Inflammatory macrophage treated with lipopolysaccharide for 4 hours (primary cell): ENCODE measurements at places on chromosomes 5 and 9.

DNA sequence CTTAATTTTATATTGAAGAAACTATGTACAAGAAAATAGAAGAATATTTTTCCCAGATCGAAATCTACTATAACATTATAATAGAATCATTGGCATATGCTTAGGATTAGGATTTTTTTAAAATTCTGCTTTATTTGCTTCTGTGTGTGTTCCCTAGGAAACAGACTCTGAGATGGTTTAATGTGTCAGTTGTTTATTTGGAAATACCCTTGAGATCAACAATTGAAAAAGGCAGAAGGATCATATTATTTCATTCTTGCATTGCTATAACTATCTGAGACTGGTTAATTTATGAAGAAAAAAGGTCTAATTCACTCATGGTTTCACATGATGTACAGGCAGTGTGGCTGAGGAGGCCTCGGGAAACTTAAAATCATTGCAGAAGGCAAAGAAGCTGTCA lies 622.6 kb downstream of the PRR16 start:
- DNase-seq, result no peak

DNA sequence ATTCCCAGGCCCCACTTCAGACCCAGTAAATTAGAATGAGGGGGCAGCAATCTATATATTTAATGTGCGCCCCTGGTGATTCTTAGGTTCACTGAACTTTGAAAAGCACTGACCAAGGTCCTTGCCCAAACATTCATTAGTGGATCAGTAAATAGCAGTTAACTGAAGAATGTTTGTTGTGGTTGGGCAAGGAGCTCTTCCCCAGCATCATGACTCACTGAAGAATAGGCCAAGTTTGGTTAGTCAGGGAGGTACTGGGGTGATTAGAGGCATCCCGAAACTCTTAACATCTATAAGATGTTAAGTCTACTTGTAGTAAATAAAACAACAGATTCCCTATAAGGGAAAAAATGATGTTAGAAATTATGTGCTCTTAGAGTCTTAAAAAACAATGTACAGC lies 833 bp upstream of the MROH2B start:
- no peak for DNase-seq

GRCh38 chr5:32163785-32164184 lies 10.3 kb downstream of the GOLPH3 start:
- peak; percentile 54 for DNase-seq

GRCh38 chr5:78647351-78647818 lies 1.2 kb downstream of the LHFPL2 start:
- DNase-seq, result peak; percentile 28

DNA sequence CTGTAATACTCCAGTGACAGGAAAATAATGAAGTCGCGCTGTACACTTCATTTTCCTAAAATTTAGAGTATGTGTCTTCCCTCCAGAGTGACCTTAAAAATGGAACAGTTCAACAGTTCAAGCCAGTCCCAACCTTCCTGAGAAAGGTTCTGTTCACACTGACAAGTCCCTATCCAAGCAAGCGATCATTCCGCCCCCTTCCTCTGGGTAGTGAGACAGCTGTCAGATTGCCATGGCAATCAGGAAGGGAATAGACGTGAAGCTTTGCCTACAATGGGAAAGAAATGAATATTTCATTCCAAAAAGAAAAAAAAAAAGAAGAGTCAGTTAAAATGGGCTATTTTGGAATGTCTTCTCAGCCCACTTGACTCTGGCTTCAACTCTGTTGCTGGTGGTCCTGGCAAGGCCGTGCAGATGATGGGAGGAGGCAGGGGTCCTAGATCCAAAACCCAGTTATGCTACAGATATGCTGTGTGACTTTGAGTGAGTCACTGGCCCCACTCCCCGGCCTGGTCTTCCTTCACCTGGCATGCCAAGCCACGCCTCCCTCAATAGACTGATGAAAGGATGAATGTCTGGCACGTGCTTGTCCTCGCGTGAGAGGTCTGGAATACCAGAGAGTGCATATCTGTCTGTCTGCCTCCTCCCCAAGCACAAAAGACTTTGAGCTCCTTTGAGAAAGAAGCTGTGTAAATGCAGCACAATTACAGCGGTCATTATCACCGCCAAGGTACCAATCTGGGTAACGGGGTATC lies 165.8 kb upstream of the WWC1 start:
- no peak for DNase-seq

GRCh38 chr5:123856766-123857165 lies 344.8 kb downstream of the CSNK1G3 start:
- no peak for DNase-seq

- DNase-seq, result no peak
Measured at GRCh38 chr9:91159664-91160121, 202.0 kb downstream of the AUH start.

DNA sequence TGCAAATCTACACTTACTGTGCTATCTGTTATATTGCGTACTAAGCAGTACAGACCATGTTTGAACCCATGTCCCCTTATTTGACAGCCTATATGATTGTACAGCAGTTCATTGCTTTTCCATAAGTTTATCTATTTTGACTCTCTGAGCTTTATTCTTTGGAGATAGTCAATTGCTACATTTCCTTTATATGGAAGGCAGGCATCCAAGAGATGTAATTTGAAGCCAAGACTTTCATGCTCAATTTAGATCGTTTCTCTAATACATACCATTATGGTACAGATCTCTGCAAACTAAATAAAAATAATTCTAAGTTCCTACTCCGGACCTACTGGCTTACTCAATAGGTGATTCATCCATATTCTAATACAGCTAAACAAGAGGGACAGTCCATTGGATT lies 424.8 kb downstream of the TMEM38B start:
- no peak for DNase-seq

GRCh38 chr5:51517838-51518237 lies 134.6 kb downstream of the ISL1 start:
- DNase-seq, result no peak

GRCh38 chr5:35294976-35295375 lies 64.7 kb upstream of the PRLR start:
- no peak for DNase-seq

DNA sequence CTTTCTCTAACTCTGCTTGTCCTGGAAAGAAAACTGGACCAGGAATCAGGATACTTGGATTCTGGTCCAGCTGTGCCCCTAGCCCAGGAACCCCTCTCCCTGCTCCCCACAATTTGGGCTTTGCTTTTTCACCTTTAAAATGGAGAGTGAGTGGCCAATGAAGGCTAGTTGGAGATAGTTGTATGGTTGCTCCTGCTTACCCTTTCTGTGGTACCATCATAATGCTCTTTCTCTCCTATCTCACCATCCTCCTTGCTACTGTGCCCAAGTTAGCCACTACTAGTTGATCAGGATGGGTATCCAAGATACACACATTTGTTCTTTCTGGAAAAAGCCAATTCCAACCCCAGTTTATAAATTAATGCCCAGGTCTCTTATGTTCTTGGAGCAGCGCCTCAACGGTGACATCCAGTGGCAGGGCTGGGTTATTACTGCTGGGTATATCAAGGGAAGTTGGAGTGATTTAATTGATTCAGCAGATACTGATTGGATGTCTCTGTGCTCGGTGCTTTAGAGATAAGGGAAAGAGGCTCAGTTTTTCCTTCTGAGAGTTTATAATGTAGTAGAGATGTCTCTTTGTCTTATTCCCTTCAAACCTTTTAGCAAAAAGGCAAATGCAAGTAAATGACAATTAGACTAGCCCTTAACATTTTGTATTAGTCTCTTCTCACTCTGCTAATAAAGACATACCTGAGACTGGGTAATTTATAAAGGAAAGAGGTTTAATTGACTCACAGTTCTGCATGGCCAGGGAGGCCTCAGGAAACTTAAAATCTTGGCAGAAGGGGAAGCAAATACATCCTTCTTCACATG lies 38.5 kb downstream of the FAXDC2 start:
- peak; percentile 65 for DNase-seq

GRCh38 chr5:141420855-141421488 lies at the start of gene PCDHGA11:
TSS of gene PCDHGA11 (plus strand) at chr5:141421051. CDS start at chr5:141421228, 177 bp downstream.
- DNase-seq, result peak; percentile 76

GRCh38 chr5:94360382-94361130 lies 257.8 kb downstream of the KIAA0825 start:
- no peak for DNase-seq

GRCh38 chr5:42301349-42301748 lies 121.9 kb upstream of the GHR start:
- DNase-seq, result no peak

DNA sequence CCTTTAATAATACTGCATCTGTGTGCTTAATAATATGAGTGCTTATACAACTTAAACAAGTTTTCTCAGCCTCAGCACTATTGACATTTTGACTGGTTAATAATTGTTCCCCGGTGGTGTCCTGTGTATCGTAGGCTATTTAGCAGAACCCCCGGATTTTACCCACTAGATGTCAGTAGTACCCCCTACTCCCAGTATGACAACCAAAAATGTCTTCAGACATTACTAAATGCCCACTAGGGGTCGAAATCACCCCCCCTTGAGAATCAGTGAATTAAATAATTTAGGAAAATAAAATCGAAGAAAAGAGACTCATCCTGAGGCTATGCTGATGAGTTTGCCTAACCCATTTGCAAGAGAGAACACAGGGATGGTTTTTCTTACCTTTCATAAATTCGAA lies 166.3 kb downstream of the ATP10B start:
- peak; percentile 56 for DNase-seq

DNA sequence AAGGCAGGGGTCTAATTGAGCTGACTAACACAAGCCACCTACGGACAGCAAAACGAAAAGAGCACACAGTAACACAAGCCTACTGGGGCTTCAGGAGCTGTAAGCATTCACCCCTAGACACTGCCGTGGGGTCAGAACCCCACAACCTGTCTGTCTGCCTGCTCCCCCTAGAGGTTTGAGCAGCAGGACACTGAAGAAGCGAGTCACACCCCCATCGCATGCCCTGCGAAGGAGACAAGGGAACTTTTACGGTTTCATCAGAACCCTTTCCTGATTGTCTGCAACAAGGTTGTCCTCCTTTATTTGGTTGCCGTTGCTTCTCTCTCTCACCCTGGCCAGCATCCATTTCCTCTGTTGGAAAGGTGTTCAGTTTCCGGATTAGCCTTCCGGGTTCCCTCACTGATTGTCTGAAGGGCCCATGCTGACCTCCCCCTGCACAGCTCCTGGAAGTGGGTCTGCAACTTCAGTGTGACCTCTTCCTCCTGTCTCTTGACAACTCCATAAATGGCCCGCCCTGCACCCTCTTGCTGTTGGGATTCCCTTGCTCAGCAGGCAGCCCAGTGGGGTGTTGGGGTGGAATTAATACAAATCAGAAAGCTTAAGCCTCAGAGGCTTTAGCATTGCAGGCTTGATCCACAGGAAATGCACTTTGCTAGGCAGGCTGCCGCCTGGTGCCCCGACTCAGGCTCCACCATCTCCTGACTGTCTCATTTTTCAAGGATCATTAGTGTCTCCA lies 258.9 kb upstream of the TLE4 start:
- no peak for DNase-seq

DNA sequence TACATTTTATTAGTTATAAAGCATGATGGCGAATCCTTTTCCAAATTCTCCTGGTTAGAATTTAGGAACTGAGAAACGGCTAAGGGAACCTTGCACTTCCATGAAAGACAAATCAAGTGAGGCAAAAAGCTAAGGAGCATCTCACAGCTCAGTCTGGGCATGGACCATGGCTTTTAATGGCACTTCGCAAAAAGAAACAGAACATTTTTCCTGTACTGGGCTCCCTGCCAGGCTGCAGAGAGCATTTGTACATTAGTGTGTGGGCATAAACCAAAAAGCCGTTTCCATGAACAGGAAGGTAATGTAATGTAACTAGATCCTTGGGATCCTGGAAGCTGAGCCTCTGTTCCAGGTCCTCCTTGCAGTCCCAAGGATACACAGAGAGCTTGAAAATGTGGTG lies 354.2 kb downstream of the MRPS30 start:
- DNase-seq, result no peak

- DNase-seq, result no peak
Measured at GRCh38 chr5:108654051-108654450, 93.6 kb upstream of the FER start.

- no peak for DNase-seq
Measured at GRCh38 chr5:1883120-1883924, 597 bp upstream of the IRX4 start.
